SK-N-MC (cell line): ENCODE measurements at places on chromosomes 3 and 15.

GRCh38 chr15:51191072-51191670 is 96.5 kb upstream of the TNFAIP8L3 start:
- no peak for DNase-seq

DNA sequence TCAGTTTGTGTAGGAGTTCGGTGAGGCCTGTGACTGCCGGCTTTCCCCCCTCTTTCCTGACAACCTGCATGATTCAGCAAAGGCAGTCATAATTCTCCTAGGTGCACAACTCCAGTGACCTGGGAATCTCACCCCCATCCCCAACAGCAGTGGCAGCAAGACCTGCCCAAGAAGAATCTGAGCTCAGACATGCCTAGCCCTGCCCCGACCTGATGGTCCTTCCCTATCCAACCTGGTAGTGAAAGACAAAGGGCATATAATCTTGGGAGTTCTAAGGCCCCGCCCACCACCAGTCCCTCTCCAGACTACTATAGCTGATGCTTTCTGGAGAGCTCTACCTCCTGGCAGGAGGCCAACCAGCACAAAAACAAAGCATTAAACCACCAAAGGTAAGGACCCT is 44.2 kb upstream of the ZBED2 start:
- no peak for DNase-seq

DNA sequence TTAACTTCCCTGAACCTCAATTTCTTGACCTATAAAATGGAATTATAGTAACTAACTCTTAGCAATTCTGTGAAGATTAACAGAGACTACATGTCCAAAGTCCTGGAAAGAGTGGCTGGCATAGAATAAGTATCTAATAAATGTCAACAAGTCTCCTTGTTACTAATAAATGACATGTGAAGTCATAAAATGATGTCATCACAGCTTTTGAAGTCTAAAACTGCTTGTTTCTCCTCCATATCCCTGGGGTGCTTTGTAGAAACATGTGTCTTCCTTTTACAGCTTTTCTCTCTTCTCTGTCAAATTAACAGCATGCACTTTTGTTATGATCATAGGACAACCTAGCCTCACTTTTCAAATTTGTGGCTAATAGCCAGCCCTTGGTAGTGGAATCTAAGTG is 510.2 kb downstream of the NTRK3 start:
- no peak for DNase-seq

GRCh38 chr3:117104381-117104780 is 394.8 kb downstream of the TUSC7 start:
- DNase-seq, result no peak

- no peak for DNase-seq
Measured at GRCh38 chr15:25711164-25711563, 152.0 kb downstream of the ATP10A start.

DNA sequence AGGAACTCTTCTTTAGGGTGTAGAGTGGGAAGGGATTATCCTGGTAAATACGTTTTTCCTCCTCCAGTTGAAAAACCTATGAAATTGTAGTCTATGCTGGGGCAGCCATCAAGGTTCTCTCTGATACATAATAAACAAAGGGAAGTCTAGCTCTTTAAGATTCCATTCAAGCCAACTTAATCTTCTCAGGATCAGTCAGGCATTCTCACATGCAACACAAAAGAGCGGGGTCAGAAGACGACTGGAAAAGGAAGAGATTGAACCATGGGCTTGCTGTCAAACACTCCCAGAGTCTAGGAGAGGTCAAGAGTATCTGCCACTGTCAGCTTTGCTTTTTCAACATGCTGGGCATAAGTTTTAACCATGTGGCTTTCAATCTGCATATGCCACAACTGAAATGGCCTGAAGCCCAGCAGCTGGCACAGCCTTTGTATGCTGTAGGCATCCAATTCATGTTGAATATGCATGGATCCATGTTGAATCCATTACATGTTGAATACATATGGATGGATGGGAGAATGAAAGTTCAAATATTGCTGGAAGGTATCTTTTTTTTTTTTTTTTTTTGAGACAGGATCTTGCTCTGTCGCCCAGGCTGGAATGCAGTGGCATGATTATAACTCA is 8.5 kb downstream of the TRAT1 start:
- DNase-seq, result no peak

- DNase-seq, result no peak
Measured at GRCh38 chr15:66524838-66525237, 19.7 kb downstream of the ZWILCH start.

- DNase-seq, result no peak
Measured at GRCh38 chr3:176961916-176962315, 235.4 kb downstream of the TBL1XR1 start.

- no peak for DNase-seq
Measured at GRCh38 chr3:101281521-101282030, 38.8 kb downstream of the IMPG2 start.

GRCh38 chr15:70290708-70291107 is 193.0 kb upstream of the TLE3 start:
- no peak for DNase-seq

DNA sequence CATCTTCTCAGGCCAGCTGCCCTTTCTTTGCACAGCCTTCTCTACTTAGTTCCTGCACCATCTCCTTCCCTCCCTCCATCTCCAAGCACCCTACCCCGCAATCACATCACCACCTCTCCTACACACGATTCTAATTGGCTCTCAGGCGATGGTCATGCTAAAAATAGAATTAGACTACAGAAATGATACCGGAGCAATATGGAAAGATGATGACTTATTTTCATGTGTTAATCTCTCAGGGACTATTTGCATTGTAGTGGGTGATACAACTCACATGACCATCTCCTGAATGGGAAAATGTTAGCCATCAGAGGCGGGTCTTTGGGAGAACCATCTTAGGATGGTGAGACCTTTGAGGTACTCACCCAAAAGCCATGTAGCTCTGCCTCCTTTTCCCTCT is 54.7 kb upstream of the PPARG start:
- DNase-seq, result no peak

DNA sequence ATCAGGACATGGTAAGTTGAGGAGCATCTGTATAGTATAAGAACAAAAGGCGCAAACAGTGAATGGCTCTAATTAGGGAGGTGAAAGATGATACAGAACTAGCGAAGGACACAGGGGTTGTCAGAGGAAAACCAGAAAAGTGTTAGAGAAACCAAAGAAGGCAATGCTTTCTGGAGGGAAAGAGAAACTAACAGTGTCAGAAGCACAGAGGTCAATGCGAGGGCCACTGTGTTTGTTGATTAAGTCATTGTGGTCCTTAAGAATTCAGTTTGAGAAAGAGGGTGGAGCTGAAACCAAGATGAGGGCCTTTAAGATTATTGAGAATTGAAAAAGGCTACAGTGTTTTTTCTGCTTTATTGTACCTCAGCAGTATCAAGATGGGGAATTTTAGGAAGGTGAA is 28.8 kb downstream of the ATG7 start:
- no peak for DNase-seq

DNA sequence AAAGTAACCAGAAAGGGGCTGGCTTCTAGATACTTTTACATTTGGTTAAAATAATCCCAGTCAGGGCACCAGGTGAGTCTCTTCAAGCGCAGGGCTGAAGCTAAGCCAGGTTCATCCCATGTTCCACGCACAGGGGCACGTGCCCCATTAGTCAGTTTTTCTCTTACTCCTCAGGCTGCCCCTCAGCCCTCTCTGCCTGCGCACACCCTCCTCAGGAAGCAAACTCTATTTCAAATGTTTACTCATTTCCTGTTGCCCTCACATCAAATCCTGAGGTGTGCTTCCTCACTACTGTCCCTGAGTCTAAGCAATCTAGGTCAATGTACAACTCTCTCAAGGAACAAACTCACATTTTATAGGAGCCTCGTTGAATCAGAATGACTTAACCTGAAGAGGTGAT is 48.5 kb downstream of the THBS1 start:
- DNase-seq, result no peak

GRCh38 chr3:182981038-182981380 is 671 bp upstream of the DCUN1D1 start:
- no peak for DNase-seq

DNA sequence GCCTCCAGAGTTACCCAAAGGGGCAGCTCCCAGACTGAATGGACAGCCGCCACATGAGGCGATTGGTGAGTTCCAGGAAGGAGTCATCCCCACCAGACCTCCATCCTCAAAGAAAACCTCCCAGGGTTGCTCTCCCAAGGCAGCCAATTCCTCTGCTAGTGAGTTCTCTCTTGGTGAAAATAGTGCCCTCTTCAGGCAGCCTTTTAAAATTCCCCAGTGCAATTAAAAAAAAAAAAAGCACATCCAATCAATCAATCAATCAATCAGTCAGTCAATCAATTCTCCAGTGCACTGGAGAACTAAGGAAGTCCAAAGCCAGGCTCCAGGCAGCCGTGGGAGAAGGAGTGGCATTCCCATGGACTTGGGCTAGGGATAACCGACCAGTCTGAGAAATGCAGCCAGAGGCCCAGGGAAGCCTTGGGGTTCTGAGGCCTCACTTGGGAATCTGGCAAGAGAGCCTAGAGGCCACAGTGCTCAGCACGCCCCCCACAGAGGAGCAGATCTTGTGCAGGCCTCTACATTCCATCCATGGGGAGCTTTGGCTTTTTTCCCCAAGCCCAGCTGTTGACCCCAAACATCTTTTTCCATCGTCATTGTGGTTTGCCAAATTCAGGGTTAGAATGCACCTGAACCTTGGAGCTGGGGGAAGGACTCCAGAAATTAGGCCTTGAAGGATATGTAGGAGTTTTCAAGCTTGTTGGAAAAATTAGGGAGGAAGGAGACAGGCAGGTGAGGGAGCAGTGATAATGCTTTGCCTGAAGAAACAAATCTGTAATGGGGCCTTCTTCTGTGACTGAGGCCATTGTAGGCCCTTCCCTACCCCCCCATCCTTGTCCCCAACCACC is 4.8 kb downstream of the PAQR5 start:
- no peak for DNase-seq

- no peak for DNase-seq
Measured at GRCh38 chr3:42805141-42805821, 991 bp upstream of the HIGD1A start.

DNA sequence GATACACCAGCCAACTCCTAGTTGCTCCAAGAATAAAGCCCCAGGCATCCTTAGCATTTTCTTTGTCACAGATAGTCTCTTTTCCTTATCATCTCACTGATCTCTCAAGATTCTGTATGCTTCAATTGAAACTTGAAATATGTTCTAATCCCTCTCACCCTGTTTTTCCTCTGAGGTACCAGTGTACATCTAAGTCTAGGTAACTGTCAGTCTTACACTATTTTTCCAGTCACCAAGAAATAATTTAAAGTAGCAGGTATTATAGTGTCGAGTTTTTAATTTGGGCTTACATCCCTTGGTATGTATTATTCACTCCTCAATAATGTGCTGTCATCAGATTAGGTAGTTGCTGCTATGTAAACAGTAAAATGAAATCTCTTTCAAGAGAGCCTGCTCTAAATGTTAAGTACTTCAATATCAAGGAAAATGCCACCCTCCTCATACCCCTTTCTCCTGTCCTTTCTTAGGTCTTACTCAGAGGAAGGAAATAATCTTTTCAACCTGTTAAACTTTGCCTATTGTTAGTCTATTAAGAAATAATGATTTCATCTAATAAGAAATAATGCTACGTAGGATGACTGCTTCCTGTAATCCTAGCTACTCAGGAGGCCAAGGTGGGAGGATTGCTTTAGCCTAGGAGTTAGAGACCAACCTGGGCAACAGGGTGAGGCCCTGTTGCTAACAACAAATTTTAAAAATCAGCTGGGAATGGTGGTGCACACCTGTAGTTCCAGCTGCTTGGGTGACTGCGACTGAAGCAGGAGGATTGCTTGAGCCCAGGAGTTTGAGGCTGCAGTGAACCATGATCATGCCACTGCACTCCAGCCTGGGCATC is 39.8 kb downstream of the TSC22D2 start:
- DNase-seq, result no peak

- DNase-seq, result no peak
Measured at GRCh38 chr15:92020804-92021203, 167.3 kb downstream of the SLCO3A1 start.

DNA sequence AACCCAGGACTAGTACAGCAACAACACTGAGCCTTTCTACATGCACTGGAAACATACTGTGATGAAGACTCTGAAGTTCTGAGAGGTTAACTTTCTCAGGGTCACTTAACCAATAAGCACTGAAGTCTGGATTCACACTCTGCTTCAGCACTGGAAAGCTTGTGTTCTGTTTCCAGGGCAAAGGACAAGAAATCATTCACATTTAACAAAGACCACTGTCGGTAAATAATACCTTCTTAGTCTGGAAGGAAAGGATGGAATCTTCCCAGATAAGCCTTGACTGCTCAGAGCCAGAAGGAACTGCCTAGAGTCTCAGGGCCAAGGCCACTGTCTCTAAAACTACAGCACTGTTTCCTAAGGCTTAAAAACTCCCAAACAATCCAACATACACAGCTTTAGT is 4.3 kb upstream of the GLYCTK start:
- no peak for DNase-seq

GRCh38 chr3:126275620-126275904 is 81.6 kb downstream of the KLF15 start:
- no peak for DNase-seq

DNA sequence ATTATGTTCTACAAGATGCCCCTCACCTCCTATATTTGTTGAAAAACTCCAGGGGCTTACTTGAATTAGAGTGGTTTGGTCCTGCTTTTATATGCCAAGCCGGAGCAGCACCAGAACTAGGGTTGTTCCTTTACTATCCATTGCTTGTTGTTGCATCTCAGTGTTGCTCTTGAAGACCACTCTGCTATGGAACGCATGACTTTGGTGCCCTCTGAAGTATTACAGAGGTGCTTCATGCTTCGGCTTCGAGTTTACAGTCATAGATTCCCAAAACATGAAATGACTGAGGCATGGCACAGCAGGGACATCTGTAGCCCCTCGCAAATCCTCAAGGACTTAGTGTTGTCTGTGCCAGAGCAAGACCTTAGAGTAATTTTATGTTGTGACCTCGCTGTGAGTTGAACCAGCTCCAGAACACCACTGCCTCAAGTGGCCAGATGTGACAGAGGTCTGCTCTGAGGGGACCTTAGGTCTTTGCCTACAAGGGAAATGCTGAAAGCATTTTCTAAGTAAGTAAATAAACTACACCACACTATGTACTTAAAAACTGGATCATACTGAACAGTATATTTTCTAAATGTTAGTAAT is 67.2 kb upstream of the SIAH2 start:
- no peak for DNase-seq

DNA sequence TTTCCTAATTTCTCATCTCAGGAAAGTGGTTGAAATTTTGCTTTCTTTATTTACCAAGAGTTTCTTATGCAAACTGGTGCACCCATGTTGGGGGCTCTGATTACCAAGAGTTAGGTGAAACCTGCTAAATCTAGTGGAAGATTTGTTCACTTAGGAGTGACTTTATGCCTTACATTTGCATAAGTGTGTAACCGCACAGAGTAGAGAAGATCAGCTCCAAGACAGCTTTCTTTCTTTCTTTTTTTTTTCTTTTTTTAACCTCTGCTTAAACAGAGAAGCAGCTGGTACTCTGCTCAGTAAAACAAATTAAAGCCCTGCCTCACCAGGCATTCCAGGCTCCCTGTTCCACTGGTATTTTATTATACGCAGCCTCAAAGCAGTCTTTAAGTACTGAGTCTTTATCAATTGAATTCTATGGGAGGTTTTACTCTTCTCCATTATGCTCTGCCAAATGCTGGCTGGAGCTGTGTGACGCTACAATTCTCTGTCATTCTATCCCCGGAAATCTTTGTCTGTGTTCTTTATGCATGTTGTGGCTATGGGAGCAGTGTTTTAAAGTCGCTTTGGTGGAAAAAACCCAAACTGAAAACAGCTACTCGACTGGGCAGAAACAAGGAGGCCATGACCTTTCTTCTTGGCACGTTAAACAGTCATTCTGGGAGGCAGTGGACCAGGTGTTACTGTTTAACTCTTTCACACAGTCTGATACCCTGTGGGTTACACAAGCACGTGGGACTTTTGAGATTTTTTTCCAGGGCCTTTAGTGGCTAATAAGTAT is 55.2 kb upstream of the GBE1 start:
- no peak for DNase-seq
